Kidney epithelial cell (primary cell): ENCODE measurements at places on chromosomes 1 and 21. TPM values are rescaled to one million over a fixed set of nuclear protein-coding genes. Genes with fewer than 3 reads are reported as not detected.

GRCh38 chr21:42261829-42262200 is 42.9 kb downstream of the ABCG1 start:
- no peak for DNase-seq

DNA sequence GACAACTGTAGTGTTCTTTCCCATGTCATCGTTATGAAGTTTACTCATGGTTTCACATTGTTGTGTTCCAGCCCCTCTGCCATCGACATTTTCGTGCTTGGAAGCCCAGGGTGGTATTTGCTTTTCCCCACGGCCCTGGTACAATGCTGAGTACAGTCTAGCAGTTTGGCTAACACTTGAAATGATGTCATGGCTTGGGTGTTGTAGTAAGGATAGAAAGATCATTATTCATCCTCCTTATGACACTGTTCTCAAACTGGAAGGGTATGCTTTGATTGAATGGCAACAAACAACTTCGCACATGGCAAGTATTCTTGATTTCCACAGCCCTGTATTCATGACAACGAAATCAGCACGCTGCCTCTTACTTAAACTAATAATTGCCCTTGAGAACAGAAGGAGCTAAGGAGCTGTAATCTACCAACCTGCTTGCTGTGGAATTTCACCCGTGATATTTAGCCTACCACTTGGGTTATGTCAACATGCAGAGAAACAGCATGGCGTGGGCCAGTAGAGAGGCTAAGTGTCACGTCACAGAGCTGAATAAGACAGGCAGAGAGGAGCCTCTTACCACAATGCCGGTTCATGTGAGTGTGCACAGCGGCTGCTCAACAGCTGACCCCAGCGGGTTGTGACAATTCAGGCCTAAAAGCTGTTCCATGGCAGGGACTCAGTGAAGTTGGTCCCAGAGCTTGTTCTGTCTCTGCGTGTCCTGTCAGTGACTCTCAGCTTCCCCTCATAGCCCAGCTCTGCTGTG is 73.9 kb downstream of the KCNJ6 start:
- DNase-seq = no peak

DNA sequence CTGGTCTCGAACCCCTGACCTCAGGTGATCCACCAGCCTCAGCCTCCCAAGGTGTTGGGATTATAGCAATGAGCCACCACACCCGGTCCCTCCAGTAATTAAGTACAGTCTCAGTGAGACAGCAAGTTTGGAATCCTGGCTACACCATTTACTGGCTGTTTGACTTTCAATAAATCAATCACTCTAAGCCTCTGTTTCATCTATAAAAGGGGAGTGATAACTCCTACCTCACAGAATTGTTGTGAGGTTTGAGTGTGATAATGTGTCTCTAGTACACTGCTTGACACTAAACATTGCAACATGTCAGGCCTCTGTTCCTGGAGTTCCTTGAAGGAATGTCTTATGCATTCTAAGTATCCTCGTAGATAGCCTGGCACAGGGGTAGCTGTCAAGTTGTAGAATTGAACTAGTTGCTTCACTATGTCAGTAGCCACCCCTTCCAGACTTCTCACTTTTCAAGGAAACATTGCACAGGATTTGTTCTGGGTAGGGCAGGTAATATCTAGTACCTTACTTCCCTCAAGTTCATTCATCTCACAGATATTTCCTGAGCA is 12.4 kb downstream of the ENTREP3 start:
- DNase-seq = no peak

DNA sequence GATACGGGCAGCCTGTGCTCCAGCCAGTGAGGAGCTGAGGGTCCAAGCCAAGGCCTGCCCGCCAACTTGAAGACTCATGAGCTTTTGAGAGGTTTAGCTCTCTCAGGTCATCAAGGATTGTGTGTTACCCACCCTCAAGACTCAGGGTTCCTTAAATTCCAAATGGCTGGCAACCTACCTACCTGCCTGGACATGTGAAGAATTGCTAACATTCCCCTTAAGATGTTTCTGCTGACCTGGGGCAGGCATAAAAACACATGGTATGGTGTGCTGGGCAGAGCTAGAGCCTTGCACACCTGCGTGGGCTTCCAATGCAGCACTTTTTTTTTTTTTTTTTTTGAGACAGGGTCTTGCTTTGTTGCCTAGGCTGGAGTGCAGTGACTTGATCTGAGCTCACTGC is 17.2 kb downstream of the PARP1 start:
- DNase-seq = no peak

GRCh38 chr1:110667776-110668175 is 7.0 kb downstream of the KCNA3 start:
- no peak for DNase-seq

ESRRG gene
- total RNA-seq = 0.34 and 0.88 TPM in 2 replicates

FLG2 gene
- total RNA-seq = not detected in 2 replicates

TRIM46 gene
- 7.1 and 9.1 TPM in 2 replicates for total RNA-seq
